ENCODE measurements at places on chromosomes 7 and 10. TPM values are rescaled to one million over a fixed set of nuclear protein-coding genes. Genes with fewer than 3 reads are reported as not detected.

NXPH1 gene
- not detected for total RNA-seq

KNDC1 gene
- 0.41 TPM for total RNA-seq

RASA4B gene
- 4.6 TPM for total RNA-seq

TEX36 gene
- 2.1 TPM for total RNA-seq

COX19 gene
- 12.5 TPM for total RNA-seq

NPSR1 gene
- not detected for total RNA-seq

CRHR2 gene
- not detected for total RNA-seq

PTPRN2 gene
- total RNA-seq, result 2.5 TPM

CDH23 gene
- total RNA-seq, result 0.25 TPM

YWHAG gene
- total RNA-seq, result 115 TPM

CEP55 gene
- 2.7 TPM for total RNA-seq

SFRP4 gene
- 171 TPM for total RNA-seq

CHAT gene
- not detected for total RNA-seq
